Neural crest cell (in vitro differentiated cells): ENCODE measurements at places on chromosomes 3 and 15. TPM values are rescaled to one million over a fixed set of nuclear protein-coding genes. Genes with fewer than 3 reads are reported as not detected.

GRCh38 chr15:83720468-83720867 is 66.5 kb downstream of the ADAMTSL3 start:
- DNase-seq = no peak

Gene KCNAB1
- 0.18 and 0.79 TPM in 2 replicates for total RNA-seq

GRCh38 chr3:38003371-38003816 is 12.8 kb downstream of the VILL start:
- DNase-seq = peak; percentile 87

Gene ARPIN
- 26.0 and 26.6 TPM in 2 replicates for total RNA-seq

Gene CACNA2D2
- 8.7 and 9.3 TPM in 2 replicates for total RNA-seq

DNA sequence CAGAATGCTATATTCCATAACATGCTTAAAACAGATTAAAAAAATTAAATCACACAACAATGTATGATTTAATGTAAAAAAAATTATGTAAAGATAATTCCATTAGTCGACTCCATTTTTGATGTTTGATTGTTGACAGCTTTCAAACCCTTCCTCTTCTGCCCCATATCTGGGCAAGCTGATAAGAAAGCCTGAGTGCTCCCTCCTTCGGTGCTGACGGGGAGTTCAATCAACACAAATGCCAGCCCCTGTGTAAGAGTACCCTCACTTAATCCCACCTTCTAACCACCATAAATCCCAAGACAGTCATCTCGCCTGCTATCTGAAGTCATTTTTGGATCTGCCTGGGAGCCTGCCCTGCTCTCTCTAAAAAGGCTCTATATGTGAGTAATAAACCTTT is 59.8 kb upstream of the IP6K2 start:
- DNase-seq = no peak

- no peak for DNase-seq
Measured at GRCh38 chr3:175150812-175151401, 291.8 kb downstream of the NAALADL2 start.

- no peak for DNase-seq
Measured at GRCh38 chr3:121885386-121885785, 8.8 kb upstream of the SLC15A2 start.

Gene CELF6
- total RNA-seq = 1.1 and 1.3 TPM in 2 replicates

DNA sequence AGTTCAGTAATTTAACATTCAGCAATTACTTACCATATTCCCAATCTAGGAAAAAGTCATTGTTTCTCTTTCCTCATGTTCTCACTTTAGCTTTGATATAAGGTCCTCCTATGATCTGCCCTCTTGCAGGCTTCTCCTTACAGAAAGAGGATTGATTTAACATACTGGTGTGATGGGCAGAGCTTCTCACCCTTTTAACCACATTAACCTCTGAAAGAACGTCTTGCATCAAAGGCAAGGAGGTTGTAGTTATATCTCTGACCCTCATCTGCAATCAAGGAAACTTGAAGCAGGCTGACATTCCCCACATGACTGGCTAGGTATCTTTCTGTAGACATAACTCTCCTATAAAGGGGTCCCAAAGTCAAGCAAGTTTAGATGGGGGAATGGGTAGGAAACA is 39.5 kb downstream of the BTLA start:
- no peak for DNase-seq

DNA sequence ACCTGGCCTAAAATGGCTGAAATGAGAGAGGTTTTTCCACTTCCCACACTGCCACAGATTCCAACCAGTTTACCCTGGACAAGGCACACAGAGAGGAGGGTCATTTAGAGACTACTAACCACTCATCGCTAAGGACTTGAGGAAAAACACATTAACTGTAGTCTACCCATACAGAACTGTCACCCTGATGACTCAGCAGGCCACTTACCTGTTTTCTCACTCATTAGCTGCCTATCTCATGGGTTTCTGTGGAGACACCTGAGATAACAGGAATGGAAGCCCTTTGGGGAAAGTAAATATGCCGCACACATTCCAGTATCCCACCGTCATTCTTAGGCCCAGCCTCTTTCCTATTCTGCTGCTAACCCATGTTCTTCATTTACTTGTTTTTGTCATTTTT is 50.0 kb downstream of the ABCC5 start:
- no peak for DNase-seq

DNA sequence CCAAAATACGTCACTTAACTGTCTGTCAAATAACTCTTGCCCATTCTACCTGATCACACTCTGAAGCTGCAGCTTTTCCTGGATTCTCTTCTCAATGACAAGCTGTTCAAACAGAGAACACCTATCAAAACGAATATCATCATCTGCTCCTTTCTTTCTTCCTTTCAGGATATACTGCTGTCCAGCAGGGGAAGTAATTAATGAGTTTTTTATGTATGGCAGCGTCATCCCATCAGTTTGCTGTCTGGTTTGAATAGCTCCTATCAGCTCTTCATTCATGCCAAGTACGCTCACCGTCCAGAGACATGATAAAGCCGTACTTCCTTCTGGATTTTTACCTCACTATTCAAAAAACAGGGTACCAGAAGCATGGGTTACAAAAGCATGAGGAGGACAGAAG is at the start of gene CHRM5:
Gene CHRM5, plus strand, starts transcription at position 274 of the 400 bp plus-strand sequence. CDS start 94,221 bp downstream, outside the sequence.
- DNase-seq = no peak

GRCh38 chr3:150005243-150006112 is 34.8 kb upstream of the PFN2 start:
- DNase-seq = no peak

DNA sequence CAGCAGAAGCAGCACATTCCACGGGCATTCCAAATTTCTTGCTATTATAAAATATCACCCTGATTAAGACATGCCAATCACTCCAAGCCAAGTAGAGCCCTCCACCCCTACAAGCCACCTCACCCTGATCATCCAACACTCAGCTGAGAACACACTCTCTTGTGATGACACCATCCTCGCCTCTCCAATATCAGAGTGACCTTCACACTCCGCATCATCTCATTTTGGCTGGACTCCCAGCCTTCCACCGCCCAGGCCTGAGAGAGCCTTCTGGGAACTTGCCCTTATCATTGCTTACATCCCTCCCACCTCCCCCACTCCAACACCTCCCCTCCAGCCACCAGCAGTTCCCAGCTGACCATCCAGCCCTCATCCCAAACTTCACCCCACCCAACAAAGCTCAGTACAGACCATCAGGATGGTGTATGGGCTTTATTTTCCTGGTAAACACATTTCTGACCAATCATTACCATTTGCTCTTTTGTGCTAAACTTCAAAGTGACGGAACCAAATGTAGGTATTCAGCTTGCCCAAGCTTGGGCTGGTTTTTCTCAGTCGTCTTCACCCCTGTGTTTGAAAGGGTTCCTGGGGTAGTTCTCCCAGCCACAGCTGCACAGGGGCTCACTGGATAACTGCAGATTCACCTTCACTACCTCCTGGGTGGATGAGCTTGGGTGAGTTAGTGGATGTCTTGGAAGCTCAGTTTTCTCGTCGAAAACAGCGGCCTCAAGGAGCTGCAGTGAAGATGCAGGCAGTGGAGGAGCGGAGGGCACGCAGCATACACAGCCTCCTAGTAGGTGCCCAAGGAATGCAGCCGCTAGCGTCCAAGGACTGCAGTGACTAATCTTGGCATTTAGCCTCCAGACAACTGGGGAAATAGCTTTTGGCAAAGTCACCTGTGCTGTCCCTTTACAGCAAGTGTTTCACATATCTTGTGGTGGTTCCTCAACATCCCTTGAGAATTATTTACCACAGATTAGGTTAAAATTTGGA is 115.1 kb downstream of the LIPC start:
- no peak for DNase-seq

DNA sequence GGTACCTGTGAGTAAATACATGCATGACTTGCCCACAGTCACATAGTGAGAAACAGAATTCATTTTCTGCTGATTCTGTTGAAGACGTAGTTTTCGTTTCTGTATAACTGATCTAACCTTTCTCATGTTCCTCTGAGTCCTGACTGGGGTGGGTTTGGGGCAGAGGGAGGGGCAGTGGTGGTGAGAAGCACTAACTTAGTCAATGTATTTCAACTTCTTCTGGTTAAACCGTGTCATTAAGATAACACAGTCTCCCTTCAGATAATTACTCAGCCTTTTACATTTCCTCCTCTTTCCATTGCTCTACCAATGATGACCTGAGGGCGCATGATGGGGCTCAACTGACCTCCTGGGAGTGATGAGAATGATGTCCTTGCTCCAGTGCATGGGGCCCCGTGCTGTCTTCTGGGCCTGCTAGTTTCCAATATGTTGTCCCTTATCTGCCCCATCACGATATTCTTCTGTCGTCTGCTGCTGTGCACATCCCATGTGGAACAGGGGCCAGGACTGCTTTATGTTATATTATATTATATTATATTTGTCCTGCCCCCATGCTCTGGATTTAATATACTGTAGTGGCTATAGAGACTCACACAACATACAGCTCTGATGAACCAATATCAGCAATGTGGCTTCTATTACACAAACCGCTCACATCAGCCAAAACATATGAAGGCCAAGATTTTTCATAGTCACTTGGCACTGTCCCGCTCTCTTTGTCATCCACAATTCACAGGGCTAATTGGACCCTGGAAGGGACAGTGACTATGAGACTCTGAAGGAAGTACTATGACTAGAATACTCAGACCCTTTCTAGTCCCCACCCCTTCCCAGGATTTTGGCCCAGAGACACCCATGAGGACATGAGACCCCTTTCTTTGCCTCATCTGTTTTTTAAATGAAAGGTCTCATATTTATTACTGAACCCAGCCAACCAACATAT is 407.1 kb upstream of the MCTP2 start:
- no peak for DNase-seq

DNA sequence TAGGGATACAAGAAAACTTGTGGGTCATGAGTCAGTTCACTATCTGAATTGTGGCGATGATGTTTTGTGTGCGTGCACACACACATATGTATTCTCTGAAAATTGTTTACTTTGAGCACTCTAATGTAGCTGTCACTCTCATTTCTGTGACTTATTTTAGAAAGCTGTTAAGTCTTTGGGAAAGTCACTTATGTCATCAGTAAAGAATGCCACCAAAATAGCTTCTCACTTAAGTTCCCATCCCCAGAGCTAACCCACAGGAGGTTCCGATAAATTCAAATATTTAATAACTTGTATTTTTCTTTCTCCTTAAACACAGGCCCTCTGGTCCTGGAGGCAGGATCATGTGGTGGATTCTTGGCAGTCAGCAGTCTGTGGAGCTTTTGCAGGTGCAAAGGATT is 138.3 kb downstream of the LRIG1 start:
- DNase-seq = no peak

Gene GOLGA6A
- total RNA-seq = not detected in 2 replicates

DNA sequence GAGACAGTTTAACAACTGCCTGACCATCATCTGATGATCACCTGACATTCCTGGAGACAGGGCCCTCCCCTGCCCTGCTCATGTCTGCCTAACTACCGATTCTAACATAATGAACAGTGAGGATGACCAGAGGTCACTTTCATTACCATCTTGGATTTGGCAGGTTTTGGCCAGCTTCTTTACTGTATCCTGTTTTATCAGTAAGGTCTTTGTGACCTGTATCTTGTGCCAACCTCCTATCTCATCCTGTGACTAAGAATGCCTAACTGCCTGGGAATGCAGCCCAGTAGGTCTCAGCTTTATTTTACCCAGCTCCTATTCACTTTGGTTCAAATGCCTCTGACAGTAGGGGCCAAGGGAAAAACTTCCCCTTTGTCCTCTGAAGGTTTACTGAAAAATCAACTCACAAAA is 40.2 kb downstream of the METTL6 start:
- DNase-seq = no peak

Gene TEX55
- total RNA-seq = not detected in 2 replicates

DNA sequence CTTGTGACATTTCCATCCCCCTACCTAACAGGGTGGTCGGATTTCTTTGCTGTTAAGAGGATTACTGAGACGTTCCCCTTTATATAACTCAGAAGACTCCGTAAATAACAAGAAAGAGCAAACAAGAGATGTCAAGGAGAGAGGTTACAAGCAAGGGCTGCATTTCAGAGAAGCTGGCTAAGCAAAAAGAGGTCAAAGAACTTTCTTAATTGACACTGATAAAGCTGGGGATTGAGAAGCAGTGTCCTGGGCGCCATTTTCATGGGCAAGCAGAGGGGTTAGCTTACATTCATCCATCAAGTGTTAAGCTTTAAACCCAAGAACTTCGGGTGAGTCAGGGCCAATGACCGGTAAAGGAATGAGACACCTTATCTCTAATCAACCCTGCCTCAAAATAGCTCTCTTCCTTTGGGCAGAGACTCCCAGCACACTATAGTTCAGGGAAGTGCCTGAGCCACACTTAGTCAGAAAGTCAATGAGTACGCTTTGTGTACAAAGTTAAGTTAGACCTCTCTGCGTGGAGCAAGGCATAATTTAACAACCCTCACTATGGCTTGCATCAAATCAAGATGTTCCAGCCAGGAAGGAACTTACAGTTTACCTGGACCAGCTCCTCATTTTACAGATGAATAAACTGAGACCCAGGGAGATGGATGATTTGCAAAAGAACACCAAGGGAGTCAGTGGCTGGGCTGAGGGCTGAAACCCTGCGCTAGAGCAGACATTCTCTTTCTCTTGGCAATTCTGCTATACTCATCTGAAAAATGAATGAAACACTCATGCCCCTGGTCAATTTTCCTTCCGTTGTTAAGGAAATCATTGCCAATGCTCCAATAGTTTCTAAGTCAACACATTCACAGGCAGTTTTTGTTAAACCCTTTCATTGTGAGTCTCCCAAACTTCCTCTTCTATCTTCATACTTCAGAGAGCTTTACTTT is 44.6 kb downstream of the CCNL1 start:
- no peak for DNase-seq

Gene TRH
- 0.36 and 0.61 TPM in 2 replicates for total RNA-seq

Gene MAP1A
- 24.3 and 25.2 TPM in 2 replicates for total RNA-seq

DNA sequence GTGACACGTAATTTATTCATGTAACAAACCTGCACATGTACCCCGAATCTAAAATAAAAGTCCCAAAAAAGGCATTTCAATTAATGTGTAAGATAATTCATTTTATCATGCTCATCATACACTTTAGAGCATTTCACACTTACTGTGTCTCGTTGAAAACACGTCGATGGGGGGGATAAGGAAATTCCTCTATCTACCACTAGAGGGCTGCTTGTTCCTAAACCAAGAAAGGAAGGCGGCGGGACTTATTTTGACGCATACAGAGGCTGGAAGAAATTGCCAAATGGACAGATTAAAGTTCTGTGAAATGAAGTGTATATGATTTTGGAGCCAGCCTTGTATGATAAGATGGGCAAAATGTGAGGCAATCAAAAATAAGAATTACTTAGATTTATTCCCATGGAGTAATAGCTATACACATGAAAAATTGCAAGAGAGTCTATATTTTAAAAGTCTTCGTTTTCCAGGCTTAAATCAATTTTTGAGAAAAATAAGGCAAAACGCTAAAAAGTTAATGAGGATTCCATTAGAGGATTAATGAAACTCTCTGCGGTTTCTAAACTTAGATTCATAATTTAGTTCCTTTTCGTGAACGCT is 346.8 kb downstream of the CNTN3 start:
- DNase-seq = peak; percentile 36

DNA sequence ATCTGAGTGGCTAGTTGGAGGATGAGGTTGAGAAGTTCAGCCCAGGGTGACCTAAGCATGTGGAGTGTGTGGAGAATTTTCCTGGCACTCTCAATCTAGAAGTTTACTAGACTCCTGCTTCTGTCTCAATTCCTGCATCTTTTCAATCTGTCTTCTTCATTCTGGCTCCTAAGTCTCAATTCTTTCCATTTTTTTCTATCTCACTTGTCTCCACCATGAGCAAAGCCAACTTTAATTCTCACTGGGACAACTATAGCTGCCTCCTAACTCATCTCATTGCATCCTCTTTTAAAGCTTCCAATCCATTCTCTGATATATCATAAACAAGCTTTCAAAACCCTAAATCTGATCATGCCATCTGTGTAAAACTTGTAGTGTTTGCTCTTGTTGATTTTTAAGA is 569.3 kb downstream of the NAALADL2 start:
- no peak for DNase-seq
